ENCODE measurements at places on chromosomes 1 and 21.

DNA sequence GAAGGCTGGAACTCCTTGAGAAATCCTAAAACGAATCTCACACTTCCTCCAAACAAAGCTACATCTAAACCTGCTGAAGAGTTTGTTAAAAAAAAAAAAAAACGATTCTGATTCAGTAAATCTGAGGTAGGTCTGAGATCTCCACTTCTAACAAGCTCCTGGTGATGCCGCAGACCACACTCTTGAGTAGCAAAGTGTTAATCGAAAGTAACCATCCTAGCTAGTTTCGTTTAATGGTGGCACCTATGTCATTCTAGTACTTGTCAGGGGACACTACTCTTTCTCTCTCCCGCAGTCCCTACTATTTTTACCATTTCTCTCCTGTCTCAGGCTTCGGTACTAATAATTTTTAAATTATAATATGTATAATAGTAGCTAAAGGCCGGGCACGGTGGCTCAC is 2.1 kb downstream of the CLCC1 start:
- DNase-seq, result no peak

DNA sequence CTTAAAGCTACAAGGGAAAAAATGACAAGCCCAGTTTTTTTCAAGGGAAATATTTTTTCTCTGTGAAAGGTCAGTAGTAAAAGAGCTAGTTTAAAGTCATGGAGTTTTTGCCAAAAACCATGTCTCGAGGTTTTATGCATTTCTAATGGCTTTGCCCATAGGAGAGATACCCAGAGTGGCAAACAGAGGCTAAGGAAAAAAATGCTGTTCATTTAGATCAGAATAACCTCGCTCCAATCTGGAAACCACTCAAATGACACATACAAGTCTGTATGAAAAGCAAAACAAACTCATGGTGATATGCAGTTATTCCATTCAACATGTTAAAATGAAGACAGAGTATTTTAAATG is 36.9 kb upstream of the EDEM3 start:
- DNase-seq, result no peak

GRCh38 chr21:15104470-15104869 is 39.7 kb upstream of the NRIP1 start:
- DNase-seq, result no peak

DNA sequence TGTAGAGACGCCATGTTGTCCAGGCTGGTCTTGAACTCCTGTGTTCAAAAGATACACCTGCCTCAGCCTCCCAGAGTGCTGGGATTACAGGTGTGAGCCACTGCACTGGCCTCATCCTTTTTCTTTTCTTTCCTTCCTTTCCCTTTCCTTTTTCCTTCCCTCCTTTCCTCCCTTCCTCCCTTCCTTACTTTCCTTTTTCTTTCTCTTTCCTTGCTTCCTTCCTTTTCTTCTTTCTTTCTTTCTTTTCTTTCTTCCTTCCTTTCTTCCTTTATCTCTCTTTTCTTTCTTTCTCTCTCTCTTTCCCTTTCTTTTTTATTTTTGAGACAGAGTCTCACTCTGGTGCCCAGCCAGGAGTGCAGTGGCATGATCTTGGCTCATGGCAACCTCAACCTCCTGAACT is 5.8 kb downstream of the FAM229A start:
- DNase-seq, result no peak

DNA sequence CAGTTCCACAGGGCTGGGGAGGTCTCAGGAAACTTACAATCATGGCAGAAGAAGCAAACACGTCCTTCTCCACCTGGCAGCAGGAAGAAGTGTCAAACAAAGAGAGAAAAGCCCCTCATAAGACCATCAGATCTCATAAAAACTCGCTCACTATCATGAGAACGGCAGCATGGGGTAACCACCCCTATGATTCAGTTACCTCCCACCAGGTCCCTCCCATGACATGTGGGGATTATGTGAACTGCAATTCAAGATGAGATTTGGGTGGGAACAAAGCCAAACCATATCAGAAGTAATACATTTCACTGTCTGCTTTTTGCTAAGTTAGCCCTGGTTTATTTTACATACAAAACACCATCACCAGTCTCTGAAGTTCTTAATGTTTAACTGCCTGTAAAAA is 68.5 kb downstream of the RBM11 start:
- DNase-seq, result no peak
